ENCODE measurements at places on chromosomes 4 and X. TPM values are rescaled to one million over a fixed set of nuclear protein-coding genes. Genes with fewer than 3 reads are reported as not detected.

GRCh38 chr4:111064342-111064993, 441.6 kb upstream of the PITX2 start:
- DNase-seq = no peak

GRCh38 chr4:993111-994029, at the start of gene SLC26A1:
Gene SLC26A1 (minus strand): TSS chr4:993404. CDS start chr4:991703, 1,701 bp downstream.
- DNase-seq = no peak

DNA sequence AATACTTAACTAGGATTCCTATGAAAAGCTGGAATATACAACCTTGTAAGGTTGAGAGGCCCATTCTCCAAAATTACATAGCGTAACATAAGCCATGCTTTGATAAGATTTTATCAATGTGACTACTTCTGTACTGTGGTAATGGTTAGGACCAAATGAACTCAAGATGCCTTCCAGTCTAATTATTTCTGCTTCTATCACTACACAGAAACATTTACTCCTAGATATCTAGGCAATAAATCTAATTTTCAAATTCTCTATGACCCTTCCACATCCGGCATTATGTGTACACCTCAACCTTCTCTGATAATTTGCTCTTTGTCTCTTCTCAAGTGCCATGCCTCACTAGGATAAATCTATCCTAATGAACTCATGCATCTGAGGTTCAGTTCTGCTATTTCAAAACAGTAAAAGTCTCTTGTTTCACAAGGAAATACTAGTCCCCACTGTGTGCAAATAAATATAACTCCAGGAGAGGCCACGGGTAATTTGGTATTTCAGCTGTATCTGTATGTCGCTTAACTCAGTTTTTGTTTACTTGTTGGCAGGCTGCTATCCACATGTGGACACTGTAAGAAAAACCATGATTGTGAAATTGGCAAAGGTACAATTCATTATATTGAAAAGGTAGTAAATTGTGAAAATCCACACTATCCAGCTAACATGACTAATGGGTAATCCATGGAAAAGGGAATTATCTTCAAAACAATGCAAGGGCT, 93.3 kb downstream of the PRDM5 start:
- DNase-seq = no peak

DNA sequence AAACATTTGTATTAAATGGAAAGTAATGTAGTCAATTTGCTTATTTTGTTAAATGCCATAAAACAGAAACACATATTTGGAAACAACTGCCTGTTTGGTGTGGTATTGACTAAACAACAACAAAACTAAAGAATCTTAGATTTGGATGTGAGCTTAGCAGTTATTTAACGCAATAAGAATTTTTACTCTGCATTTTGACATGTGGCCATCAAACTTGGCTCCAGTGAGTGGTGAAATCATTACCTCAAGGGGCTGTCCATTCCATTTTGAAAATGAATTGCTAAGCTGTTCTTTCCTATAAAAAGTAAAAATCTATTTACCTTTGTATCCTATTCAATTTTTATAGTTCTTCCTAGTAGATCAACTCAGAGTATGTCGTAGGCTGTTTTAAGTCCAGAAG, 84.2 kb downstream of the DKK2 start:
- DNase-seq = no peak

DNA sequence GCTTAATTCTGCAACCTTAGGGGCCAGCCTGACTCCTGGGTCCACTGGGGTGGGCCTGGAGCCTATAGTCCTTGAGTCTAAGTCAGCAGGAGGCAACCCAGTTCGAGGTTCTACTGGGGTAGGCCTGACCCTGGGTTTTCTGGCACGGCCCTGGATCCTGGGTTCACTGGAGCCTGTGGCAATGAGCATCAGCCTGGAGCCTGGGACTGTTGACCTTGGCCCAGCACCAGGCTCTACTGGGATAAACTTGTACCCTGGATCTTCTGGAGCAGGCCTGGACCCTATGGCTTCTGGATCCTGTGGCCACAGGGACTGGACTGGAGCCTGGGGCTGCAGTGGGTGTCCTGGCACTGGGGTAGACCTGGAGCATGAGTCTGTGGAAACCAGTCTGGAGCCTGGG, 874.3 kb upstream of the INTU start:
- no peak for DNase-seq

GRCh38 chrX:276581-277201, 4.5 kb upstream of the PLCXD1 start:
- no peak for DNase-seq

DNA sequence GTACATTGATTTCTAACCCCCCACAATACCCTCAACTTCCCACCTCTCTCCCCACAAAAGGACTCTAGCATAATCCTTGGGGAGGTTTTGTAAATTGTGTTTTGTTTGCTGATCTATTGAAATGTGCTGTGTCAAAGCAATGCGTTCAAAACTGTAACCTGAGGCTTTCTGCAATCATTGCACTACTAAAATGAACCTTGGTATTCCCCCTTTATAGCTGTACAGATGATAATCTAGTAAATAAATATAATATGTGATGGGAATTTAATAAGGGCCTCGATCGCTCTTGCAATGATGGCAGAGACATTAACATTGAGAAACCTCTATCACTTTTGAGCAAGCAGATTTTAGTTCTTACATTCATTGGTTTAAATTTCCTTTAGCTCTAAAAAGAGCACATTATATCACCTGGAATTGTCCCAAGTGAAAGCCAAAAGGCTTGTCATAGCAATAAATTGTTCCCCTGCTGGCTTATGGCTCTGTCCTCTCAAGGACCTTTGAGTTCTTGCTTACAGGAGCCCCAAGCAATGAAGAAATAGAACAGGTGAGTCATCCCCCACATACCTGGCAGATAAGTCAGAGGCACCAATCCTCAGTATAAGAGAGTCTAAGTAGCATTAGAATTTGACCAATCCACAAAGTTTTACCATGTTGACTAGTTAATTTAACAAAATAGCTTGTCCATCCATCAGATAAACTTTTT, 18.4 kb upstream of the ACE2 start:
- no peak for DNase-seq

DNA sequence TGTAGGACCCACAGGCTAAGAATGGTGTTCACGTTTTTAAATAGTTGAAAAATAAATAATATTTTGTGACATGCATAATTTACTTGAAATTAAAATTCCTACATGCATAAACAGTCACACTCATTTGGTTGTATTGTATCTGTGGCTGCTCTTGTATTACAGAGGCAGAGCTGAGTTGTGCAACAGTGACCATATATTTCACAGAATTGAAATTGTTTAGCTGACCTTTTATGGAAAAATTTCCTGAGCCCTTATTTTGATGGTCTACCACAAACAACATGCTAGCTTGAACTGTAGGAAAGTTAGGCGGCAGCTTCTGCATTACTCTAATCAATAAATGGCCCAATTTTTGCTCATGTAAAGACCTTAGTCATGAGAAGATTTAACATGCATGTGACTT, 633.4 kb upstream of the AADAT start:
- DNase-seq = no peak

GRCh38 chr4:78624048-78624447, 72.5 kb downstream of the ANXA3 start:
- no peak for DNase-seq

GRCh38 chr4:142463206-142463605, 382.9 kb downstream of the INPP4B start:
- DNase-seq = no peak

- no peak for DNase-seq
These were observed 1099.4 kb upstream of the SLIT2 start for GRCh38 chr4:19152264-19152663.

DNA sequence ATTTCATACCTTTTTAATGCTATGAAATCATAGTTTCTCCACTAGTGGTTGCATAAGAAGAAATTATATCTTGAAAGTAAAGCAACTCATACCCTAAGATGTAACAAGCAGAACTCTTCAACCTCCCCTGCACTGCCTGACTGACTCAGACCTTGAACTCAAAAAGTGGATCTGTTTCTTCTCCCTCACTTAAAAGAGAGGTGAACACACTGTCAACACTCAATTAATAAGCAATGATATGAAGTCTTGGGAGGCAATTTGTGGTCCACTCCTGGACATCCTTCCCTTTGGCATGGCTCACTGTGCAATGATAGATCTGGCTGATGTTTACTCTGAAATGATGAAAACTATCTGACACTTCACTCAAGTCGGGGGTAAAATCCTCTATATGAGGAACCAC, 282.0 kb upstream of the DKK2 start:
- no peak for DNase-seq

DNA sequence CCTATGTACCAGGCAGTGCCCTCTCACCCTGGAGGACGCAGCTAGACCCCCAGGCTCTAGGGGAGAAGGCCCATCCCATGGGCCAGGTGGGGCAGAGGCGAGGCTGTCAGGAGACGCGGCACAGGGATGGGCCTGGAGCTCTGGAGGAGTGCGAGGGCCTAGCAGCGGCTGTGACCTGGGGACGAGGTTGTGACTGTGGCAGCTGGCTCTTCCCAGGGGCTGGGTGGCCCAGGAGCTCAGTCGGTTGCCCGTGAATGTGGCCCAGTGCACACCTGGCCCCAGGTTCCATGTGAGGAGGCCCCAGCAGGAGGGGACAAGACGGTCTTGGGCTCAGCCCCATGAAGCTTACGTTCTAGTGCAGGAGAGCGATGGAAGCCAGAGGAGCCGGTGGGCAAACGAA, 31.0 kb upstream of the ADRA2C start:
- DNase-seq = no peak

- DNase-seq = no peak
These were observed 1.9 kb downstream of the TACC3 start for GRCh38 chr4:1723131-1723801.

DNA sequence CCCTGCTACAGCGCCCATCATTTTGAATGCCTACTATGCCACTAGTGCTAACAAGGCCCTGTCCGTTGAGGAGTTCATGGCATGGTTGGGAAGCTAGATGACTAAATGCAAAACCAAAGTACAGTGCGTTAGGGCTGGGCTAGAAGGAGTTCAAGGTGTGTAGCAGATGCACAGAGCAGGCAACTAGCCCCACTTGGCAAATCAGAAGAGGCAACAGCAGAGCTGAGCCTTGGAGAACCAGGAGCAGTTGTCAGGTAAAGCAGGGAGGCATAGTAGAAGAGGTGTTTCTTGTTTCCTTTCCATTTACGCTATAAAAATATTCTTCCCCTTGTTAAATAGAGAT, 146.6 kb upstream of the CPEB2 start:
- no peak for DNase-seq

- DNase-seq = no peak
These were observed 339.0 kb upstream of the BOD1L1 start for GRCh38 chr4:13966231-13967195.

DNA sequence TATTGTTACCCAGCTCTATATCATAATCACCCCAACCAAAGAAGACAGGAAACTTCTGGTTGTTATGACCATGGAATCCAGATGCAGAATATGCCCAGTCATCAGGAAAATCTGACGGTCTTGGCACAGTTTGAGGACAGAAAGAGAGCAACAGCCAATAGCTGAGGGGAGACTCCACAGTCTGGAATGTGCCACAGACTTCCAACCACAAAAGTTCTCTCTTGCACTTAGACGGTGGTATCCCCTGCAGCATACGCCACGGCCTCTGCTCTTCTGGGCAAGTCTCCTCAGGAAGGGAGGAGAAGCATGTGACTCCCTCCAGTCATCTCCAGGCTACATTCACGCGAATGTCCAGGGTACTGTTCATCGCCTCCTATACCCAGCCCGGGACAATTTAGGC, 18.4 kb downstream of the ZNF827 start:
- no peak for DNase-seq

DNA sequence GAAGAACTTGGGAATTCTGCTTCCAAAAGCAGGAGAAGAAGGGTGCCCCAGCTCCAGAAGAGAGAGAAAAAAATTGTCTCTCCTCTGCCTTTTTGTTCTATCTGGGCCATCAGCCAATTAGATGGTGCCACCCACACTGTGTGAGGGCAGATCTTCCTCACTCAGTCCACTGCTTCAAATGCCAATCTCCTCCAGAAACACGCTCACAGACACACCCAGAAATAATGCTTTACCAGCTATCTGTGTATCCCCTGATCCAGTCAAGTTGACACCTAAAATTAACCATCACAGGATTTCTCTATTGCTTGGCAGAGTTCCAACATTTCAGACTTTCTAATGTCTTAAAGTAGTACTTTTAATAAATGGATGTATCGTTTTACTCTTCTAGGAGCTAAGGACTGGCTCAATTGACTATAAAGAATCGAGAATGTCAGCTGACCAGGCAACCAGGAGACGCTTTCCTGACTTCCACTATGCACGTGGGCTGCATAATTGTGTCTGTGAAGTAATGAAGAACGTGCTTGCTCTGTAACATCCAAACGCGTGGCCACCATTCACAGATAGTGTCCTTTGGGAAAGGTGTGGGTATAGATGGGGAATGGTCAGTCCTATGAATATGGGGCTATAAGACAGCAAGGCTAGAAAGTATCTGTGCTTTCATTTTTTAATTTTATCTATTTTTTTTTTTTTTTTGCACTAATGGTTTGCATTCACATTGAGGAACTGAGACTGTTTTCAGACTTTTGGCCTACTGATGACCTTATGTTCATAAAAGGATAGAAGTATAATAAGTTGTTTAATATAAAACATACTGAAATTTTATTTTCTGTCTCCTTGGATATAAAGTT, 9.9 kb upstream of the SMIM20 start:
- no peak for DNase-seq

GRCh38 chr4:956531-957230, 16.7 kb downstream of the DGKQ start:
- DNase-seq = no peak

- DNase-seq = no peak
These were observed 8.1 kb downstream of the PSAPL1 start for GRCh38 chr4:7426525-7427171.

DNA sequence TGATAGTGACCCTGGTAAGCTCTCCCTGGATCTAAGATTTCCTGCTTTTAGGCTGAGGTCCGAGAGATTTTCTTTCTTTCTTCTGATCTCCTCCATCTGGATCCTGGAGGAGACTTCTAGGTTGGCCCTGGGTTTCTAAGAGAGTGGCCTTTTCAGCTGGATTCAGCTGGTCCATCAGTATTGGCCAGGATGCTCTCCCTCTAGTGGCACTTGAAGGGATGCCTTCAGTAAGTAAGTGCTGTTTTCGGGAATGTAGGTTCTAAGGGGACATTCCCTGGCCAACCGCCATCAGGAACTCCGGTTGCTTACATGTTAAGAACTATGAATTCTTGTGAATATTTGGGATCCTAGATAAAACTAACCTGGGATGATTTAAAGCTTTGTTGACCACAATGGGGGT, 56.9 kb downstream of the SERTM2 start:
- DNase-seq = no peak

- no peak for DNase-seq
These were observed 110.5 kb downstream of the ANXA3 start for GRCh38 chr4:78661921-78662521.

- no peak for DNase-seq
These were observed 15.0 kb downstream of the GAB3 start for GRCh38 chrX:154735695-154736393.

Gene ATP1B4
- total RNA-seq = not detected

Gene SPANXA2
- not detected for total RNA-seq

Gene FOXR2
- total RNA-seq = not detected

Gene CRMP1
- total RNA-seq = 1.9 TPM

Gene MAGEA8
- not detected for total RNA-seq

Gene TLR1
- 35.8 TPM for total RNA-seq

Gene FGFBP2
- total RNA-seq = 34.8 TPM
